ENCODE measurements at places on chromosomes 3 and 15.

- no peak for DNase-seq
These were observed 3.9 kb downstream of the SLC6A1 start for GRCh38 chr3:10996345-10997013.

DNA sequence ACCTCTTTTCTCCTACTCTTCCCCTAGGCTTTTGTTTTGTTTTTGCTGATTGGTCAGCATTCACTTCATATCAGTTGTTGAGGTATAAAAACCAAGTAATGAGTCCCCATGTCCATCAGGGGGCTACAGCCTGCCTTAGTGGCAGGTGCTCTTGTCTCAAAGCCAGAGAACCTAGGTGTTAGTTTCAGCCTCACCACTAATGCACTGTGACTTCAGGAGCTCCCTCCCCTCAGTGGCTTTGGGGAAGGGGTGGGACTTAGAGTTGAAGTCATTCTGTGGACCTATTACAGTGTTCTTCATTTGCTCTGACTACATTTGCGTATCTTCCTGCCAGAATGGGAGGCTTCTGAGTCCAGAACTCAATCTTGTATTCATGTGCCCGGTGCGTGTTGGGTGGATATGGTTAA lies 41.6 kb downstream of the NR2C2 start:
- peak; percentile 77 for DNase-seq

DNA sequence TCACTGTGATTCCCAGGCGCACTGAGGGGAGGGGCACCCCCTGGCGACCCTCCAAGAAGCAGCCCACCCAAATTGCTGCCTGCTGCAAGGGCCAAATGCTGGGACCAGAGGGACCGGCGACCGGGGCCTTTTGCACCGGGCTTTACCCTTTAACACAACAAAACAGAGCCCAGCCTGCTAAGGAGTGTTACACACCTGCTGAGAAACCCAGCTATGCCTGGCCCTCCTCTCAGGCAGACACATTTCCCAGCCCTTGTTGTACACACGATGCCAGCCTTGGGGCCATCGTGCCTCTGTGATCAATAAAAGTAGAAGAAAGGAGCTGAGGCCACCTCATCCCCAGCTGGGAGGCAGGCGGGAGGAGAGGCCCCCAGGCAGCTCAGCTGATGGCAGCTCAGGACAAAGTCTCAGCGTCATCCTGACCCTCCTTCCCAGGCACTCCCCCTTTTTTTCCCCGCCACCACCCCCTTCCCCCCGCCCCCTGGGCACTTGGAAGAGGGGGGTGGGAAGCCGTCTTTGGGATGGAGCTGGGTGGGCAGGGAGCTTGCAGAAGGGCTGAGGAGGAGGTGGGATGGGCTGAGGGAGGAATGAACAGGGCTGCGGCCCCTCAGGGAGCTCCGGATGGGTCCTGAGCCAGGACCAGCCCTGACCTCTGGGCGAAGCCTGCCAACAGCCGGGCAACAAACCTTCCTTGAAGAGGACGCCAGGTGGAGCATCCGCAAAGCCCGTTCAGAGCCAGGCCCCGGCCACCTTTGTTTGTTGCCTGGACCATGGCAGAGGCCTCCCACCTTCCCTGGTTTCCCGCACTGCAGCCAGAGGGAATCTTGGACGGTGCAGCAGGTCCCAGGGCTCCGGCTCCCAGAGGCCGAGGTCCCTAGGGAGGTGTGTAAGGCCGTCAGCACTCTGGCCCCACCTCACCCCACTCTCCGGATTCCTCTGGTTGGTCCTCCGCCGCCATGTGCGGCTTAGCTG lies 45.9 kb upstream of the SEC61A1 start:
- no peak for DNase-seq

DNA sequence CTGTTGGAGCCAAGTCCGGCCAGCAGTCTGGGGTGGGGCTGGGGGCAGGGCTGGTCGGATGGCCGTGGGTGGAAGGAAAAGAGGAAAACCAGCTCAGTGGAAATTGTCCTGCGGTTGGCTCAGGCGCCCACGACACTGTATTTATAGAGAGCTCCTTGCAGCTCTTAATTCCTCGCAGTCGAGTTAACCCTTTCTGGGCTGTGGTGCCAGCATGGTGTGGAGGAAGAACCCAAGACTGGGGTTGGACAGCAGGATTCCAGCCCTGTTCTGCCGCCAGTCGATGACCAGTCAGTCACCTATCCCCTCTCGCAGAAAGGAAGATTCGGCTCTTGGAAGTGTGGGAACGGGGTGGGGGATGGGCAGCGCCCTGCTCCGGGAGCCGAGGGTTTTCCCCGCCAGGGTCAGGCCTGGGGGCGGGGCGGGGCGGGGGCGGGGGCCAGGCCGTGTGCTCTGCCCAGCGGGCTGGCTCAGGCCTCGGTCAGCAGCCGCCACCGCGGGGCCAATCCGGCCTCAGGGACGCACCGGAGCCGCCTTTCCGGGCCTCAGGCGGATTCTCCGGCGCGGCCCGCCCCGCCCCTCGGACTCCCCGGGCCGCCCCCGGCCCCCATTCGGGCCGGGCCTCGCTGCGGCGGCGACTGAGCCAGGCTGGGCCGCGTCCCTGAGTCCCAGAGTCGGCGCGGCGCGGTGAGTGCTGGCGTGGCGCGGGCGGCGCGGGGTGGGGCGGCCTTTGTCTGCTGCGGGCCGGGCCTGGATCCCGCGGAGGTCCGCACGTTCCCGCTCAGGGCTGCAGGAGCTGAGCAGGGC lies at the start of gene CD276:
TSS of gene CD276 (plus strand) at position 607 of the 804 bp plus-strand sequence. CDS start 15,257 bp downstream, outside the sequence.
- peak; percentile 33 for DNase-seq

- DNase-seq, result no peak
These were observed 1.9 kb downstream of the FGF7 start for GRCh38 chr15:49424954-49425353.

DNA sequence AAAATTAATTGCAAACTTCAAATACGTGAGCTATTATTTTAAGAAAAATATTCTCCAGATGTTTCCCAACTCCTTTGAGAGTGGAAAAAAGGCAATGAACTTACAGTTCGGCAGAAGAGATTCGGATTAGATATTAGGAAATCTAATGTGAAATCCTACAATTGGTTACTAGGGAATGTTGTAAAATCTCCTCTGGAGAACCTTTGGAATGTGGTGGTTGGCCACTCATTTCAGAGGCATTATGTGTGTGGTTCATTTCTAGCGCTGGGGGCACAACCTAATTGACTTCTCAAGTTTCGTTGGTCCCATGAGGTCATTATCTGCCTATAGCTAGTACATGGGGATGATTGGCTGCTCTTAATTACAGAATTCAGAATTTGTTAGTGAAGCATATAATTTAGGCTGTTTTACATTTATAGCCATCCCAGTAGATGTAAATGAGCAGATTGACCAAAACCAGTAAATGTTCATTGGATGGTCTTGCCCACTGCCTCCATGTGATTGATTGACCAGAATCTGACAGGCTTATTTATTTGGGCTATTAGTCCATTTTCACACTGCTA lies 34.6 kb upstream of the CMSS1 start:
- DNase-seq, result no peak

DNA sequence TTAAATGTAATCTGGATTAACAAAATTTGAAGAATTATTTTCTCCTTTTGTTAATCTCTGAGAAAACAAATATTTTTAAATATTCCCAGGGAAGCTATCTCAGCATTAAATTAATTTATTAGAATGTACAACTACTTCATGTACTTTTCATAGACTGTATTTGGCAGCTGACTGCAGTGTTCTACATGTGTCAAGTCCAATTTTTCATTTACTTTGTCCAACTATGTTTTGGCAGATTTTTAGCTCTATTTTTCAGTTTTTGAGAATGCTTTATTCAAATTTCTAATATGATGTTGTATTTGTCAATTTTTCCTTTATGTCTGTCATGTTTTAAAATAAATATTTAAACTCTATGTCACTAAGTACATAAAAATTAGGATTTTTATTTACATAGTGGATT lies 925.1 kb downstream of the OTOL1 start:
- no peak for DNase-seq

DNA sequence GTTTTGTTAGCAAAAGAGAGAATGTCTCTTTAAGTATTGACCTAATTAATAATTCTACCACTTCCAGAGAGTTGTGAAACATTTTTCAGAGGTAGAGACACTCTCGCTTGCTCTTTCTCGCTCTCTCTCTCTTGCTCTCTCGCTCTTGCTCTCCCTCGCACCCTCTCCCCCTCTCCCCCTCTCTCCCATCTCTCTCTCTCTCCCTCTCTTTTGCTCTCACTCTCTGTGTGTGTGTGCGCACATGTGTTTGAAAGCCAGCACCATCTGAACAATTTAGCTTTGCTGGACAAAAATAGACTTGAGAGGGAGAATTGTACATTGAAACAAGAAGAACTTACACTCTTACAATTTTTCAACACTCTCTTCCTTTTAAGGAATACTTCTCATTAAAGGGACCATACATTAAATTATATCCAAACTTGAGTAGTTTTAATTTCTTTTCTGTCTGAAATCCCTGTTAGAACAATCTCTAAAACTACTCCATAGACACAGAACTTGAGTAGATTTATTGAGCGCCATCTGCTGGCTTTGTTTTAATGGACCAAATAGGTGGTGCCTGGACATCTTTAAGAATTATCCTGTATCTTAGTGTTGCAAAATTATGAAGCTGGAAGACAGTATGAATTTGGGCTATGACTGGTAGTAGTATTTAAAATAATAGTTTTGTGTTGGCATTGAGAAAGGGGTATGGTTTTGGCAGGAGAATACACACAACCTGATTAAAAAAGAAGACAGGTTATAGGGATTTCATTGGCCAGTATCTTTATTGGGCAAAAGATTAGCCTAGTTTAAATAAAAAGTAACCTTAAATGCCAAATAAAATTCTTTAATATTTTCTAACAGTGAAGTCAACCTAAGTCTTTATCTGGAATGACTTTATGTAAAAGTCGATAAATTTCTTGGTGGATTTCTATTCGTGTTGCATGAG lies 124.6 kb downstream of the AKAP13 start:
- DNase-seq, result peak; percentile 57

- DNase-seq, result no peak
These were observed 46.4 kb upstream of the TSEN2 start for GRCh38 chr3:12437861-12438260.

DNA sequence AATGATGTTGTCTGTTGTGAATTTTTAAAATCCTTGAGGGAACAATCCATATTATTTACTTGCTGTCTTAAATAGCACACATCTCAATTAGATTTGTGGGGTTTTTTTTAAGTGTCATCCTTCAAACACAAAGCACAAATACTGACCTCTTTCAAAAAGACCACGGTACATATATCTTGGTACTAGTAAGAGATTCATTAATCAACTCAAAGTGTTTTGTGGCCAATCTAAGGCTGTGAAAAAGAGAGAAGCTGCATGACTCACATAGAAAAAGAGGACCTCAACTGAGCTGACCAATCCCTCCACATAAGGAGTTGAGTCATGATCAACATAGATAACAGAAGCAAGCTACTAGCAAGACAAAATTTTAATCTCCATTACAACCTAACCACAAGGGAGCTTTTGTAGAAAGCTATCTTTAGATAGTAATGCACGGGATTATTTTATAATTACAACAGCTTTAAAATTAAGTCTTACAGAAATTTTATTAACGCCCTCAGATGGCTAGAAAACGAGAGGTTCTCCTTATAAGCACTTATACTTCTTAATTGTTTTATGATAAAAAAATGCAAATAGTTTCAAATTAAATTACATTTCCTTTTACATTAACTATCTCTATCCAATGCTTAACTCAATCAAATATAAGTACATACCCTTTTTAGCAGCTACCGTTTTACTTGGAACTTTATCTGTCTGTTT lies 60.5 kb downstream of the TOP2B start:
- DNase-seq, result no peak

DNA sequence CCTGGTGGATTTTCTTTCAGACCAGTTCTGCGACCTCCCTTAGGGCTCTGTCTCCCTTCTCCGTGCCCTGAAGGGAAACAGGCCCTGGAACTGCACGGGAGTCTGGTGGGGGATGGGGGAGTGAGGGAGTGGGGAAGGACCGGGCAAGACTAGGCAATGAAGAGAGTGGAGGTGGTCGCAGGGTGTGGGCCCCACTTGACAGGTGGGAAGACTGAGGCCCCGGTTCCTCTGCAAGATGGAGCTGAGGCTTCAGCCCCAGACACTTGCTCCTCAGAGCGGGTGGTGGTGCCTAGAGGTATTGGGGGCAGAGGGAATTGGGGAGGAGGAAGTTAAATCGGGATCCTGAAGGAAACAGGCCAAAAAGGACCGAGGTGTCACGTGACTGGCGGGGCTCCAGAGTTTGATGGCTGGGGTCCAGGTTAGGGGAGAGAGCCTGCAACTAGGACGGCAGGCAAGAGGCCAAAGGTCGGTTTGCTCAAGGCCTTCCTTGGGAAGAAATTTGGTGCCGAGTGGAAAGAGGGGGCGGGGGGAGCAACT lies 597 bp upstream of the CAMK1 start:
- DNase-seq, result no peak

GRCh38 chr3:58560771-58561311 lies 16.4 kb downstream of the FAM107A start:
- DNase-seq, result no peak

DNA sequence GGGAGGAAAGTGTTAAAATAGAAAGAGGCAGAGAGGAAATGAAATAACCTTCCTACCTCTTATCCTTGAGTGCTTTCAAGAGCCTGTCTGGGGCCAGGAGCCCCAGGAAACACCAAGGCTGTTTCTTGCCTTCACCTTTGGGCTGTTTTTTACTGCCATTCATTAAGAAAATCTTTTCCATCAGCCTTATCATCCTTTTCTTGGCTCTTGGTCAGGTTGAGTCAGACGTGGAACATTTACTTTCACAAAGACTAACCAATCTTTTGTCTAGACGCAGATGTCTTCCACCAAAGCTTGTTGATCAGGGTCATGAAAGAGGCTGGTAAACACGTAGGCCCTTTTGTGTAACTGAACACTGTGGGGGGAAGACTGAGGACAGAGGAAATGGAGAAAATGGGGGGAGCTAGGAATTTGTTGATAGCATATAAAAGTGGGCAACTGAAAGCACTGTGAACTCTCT lies 151.0 kb upstream of the THBS1 start:
- DNase-seq, result no peak

DNA sequence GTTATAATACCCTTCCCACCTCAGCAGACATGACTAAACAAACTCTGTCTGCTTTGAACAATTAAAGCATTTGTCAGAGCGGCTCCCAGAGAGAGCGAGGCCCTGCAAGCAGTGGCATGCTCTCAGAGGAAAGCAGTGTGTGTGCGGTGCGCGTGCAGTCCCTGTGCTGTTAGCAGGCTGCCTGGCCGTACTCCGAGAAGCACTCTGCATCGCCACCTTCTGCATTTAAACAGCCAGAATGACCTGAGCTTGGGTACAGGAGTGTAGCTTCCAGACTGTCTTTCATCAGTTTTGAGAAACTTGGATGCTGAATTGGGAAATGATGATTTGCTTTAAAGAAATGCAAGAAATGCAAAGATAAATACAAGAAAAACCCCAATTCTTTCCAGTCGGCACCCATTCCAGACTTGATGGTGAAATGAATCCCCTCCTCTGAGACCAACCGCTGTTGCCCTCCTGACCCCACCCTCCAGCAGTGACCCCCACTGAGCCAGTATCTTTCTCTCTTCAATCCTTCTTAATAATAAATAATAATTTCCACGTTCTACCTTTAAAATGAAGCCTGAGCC lies 113.5 kb downstream of the VGLL4 start:
- no peak for DNase-seq

- DNase-seq, result no peak
These were observed 583 bp downstream of the IL17RE start for GRCh38 chr3:9903238-9903624.
